Motor neuron (in vitro differentiated cells): ENCODE measurements at places on chromosomes 1 and 21. TPM values are rescaled to one million over a fixed set of nuclear protein-coding genes. Genes with fewer than 3 reads are reported as not detected.

CD48 gene
- total RNA-seq: 0.48 and 0.51 TPM in 2 replicates

MAP1LC3C gene
- total RNA-seq: not detected in 2 replicates

- no peak for ATAC-seq
Observed at GRCh38 chr1:182620924-182621585, 16.9 kb upstream of the RGS16 start.

DNA sequence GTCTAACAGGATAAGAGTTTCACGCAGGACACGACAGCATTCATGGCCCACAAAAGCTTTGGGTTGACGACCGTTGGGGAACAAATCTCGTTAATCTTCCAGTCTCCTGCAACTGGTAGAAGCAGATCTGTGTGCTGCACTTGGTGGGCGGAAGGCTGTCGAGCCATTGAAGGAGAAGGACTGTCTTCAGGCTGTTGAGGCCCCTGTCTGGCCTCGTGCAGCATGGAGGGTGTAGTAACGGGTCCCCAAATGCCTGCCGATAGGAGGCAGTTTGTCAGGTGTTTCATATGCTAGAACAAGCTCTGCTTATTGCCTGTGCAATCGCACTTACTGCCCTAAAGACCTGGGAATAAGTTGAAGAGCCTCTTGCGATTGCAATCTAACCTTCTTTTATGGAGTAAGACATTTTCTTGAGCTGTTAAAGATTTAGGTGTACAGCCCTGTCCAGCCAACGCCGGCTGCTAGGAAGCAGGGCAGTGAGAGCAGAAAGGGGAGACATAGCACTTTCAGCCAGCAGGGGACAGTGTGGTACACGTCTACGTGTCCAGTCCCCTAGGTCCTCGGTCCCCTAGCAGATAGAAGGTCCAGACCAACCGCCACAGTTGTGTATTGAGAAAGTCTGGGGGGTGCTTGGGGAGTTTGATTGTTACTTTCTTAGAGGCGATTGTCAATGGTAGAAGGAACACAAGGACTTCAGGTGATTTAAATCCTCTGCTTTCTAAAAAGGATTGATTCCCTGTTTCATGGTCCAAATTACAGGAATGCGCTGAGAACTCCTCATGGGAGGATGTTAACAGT is 102.3 kb upstream of the TMPRSS2 start:
- peak; percentile 10 for ATAC-seq

GRCh38 chr21:14758849-14759248 is 212.7 kb upstream of the SAMSN1 start:
- no peak for ATAC-seq

- ATAC-seq: peak; percentile 83
Observed at GRCh38 chr21:17438635-17439034, 74.2 kb upstream of the CXADR start.

DNA sequence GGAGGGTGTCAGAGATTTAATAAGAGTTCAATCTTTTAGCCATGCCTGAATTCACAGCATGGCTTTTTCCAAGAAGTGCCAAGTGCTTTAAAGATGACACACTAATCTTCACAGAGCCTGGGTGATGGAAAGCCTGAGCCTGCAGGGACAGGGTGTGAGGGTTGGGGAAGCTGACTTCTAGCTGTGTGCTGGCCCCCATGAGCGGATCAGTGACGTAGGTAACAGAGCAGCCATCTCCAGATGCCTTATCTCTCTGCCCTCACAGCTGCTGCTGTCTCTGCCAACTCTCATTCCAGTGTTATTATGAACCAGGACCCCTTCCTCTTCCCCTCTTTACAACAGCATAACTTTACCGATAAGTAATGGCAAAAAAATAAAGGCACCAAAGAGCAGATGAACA is 30.6 kb downstream of the FAM78B start:
- peak; percentile 32 for ATAC-seq

DNA sequence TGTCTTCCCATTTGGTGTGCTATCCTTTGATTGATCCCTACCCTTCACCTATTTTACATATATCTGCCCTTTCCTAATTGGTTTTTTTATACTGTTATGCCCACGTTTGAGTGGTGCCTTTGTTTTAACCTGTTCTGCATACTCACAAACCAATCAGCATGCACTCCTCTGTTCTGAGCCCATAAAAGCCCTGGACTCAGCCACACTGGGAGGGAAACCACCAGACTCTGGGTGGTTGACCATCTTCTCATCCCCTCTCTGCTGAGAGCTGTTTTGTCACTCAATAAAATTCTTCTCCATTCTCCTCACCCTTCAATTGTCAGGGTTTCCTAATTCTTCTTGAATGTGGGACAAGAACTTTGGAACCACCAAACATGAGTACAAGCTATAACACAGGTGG is 989.8 kb downstream of the ADGRL2 start:
- ATAC-seq: no peak

DNA sequence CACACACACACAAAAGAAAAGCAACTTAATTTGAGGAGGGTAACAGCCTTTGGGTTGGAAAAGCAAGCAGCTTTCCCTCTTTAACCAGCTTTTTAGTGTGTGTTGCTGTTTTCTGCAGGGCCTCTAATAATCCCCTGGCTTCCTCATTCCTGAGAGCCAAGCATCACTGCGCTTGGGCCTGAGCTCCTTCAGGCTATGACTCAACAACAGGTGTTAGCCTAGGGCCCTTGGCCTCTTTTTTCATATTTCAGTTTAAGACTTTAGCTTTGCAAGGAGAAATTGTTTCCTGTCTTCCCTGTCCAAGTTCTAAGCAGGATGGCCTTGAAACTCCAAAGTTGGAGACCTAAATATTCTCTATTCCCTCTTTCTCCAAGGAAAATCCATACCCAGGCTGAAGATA is 26.2 kb upstream of the SNX27 start:
- ATAC-seq: peak; percentile 63

- peak; percentile 35 for ATAC-seq
Observed at GRCh38 chr1:186304982-186305949, 69.8 kb downstream of the TPR start.
